ENCODE measurements at places on chromosomes 3 and 15. TPM values are rescaled to one million over a fixed set of nuclear protein-coding genes. Genes with fewer than 3 reads are reported as not detected.

- no peak for DNase-seq
Measured at GRCh38 chr3:74390121-74390877, 224.2 kb downstream of the CNTN3 start.

DNA sequence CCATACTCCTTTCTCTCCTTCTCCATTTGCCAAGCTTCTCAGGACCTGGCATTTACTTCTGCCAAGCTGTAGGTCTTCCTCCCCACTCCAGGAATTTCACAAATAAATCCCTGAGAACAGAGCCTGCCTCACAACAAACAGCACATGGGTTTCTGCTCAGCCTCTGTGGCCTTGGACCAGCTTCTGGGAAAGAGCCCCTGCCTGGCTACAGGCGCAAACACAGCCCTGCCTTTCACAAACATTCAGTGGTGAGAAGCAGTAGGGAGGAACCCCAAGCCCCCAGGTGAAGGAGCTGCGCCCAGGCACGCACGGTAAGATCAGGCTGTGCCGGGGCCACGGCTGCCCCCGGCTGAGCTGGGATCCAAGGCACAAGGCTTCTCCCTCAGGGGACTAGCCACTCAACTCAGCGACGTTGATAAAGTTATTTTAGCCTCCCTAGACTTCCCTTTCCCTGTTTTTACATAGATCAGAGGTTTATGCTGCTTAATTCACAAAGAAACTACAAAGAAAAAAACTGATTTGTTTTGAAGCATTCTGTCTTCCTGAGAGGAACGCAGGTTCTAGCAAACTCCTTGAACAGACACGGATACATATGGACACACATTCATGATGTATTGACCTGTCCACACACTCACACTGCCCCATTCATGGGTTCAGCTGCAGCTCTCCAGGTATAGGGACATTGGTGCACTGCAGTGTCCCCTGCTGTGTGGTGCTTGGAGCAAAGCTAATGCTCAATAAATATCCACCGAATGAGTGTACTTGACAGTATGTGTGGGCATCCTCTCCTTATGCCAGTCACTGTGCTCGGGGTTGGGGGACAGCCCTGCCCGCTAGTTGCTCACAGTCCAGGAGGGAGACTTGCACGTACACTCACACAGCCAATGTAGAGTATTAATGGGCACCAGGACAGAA is 25.4 kb downstream of the HES1 start:
- no peak for DNase-seq

DNA sequence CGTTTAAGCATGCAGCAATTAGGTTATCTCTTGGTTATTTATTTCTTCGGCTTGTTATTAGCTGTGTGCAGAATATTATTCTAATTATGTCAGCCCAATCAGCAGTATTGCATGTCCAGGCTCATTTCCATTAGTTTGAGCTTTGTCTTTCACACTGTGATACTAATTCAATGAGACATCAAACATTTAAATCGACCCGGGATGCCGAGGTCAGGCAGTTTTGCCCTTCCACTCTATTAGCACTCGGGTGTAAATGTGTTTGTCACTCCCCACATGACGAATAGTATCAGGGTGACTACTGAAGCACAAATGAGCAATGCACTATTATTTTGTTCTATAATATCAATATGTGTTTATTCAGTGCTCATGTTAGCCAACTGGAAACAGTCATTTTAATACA is 170.9 kb downstream of the ANXA2 start:
- DNase-seq: no peak

DNA sequence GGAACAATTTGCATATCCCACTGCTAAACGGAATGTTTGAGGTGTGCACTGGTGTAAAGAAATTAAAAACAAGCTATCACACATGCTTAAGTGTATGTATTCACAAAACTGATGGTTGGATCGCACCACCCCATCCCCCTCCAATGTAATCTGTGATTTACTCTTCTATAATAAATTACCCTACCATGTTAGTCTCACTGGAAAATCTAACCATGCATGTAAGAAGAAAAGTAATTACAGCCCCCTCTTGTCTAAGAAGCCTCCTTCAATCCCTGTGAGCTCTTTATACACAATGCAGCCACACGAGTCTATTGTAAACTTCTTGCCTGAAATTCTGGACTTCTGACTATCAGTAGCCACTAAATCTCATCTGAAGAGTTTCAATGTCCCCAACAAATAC is 173.6 kb downstream of the ZBTB20 start:
- DNase-seq: no peak

DNA sequence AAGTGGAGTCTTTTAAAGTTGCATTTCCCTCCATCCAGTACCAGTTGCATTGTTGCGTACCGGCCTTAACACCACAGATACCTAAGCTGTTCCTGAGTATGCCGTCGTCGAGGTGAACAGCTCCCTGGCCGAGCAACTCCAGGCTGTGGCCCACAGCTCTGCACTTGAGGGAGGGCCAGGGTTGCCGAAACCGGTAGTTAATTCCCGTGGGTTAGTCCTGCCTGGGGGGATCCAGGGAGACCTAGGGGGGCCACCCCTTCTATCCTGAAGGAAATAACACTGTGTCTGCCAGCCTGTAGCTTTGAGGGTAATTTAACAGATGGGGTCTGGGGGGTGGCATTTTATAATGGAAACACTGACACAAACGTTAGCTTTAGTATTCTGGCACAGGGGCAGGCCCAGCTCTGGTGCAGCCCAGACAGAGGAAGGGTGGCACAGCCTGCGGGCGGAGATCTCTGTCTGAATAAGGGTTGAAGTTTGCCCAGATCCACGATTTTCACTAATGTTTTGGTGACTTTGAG is 60.8 kb downstream of the RGMA start:
- peak; percentile 5 for DNase-seq

- DNase-seq: peak; percentile 86
Measured at GRCh38 chr3:105394177-105394576, 27.5 kb downstream of the ALCAM start.

DNA sequence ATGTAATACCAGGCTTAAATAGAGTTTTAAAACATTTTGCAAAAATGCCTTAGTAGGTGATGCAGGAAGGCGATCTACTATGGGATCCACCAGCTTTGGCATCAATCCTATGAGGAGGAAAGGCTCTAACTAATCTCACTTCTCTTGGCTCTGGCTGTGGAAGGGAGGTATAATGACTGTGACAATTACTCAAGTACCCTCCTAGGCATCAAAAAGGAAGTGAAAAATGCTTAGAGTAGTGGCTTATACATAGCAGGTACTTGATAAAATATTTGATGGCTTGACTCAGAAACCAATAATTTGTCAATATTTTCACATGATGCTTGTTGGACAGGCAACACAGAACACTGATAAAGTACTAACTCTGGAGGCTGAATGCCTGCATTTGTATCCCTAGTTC is 34.1 kb upstream of the SERPINI2 start:
- DNase-seq: no peak

DNA sequence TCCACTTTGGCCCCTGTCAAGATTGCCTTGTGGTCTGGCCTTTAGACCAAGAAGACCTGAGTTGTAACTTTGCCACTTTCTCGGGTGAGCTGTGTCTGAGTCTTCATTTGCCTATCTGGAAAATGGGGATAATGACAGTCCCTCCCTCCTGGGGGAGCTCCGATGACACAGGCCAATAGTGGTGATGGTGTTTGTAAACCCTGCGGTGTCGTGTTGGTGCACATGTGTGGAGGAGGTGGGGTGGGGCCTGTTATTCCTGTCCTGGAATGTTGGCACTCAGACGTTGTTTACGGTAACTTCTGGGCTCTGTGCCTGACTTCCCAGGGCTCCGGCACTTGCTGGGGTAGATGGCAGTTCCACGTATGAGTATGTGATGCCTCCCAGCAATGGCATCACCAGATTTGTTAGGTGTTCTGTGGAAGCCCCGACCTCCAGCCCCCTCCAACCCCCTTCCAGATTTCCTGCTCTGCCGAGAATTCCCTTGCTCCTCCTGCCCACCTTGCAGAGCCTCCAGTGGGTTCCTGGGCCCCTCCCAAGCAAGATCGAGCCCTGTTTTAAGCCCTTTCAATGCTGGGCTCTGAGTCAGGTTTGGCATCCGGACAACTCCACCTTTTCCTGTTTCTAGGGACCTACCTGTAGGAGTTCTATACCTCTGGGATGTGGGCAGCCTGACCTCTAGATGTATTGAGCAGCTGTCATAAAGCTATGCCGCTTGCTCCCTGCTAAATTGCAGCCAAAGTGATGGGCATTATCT is 31.4 kb downstream of the HRH1 start:
- DNase-seq: peak; percentile 95

DNA sequence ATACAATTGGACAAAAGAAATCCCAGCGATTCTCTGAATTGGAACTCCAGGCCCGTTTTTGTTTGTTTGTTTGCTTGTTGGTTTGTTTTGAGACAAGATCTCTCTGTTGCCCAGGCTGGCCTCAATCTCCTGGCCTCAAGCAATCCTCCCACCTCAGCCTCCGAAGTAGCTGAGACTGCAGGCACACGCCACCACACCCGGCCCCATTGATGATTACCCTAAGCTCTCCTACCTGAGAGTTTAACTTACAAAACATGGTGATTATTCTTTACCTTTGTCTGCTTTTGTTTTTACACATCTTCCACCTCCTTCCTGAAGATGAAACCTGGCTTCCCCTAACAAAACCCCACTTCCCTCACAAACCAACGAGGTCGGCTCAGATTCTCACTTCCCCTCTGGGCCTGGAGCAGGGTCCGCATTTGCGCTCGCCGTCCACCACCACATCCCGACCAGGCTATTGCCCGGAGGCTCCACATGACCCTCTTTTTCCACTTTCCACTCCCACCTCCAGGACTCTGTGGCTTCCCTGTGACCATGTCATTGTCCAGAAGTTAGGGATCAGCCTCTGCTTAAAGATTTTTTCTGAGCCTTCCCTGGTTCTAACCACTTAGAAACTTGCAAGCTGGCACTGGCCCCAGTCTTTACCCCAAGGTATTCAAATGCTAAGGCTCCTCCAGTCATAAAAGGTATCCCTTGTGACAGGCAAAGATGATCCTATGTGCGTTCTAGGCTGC is 14.8 kb downstream of the KLHL6 start:
- no peak for DNase-seq

The NANOGP8 gene
- 0.32 TPM for total RNA-seq

The HIGD2B gene
- 0.32 TPM for total RNA-seq

The CATSPER2 gene
- total RNA-seq: 0.86 TPM
